ENCODE measurements at places on chromosomes 5 and 9.

DNA sequence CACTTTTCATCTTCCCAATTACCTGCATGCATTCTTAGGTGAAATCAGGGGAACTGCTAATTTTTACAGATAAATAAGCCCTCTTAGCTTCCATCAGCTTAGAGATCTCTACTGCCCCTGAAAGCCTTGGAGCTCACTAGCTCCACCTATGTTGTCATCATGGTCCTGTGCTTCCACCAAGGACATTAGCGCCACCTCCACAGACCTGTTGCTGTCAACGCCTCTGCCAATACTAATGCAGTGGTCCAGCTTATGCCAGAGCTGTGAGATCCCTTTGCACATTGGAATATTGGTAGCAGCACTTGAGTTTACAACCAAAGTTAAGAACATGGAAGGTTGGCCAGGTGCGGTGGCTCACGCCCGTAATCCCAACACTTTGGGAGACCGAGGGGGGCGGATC, 7.7 kb upstream of the SHISAL2B start:
- no peak for DNase-seq

GRCh38 chr9:72807765-72808445, 144.9 kb downstream of the ALDH1A1 start:
- peak; percentile 8 for DNase-seq

GRCh38 chr5:82351754-82352145, 73.6 kb upstream of the RPS23 start:
- DNase-seq, result peak; percentile 91

DNA sequence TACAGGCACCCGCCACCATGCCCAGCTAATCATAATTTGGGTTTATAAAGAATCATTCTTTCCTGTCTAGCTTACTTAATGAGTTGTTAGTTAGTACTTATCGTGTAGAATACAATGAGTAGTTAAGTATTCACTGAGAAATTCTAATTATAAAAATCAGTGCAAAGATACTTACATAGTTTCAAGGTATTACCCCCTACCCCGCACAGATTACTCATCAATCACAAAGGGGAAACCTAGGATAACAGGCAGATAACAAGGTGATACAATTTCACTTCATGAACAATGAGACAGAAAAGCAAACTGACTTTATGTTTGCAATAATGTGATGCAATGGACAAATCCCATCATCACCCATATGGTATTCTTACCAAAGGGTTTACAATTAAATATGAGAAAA, 109.6 kb downstream of the FAM174A start:
- DNase-seq, result no peak

GRCh38 chr9:101093620-101094019, 65.1 kb downstream of the PLPPR1 start:
- peak; percentile 49 for DNase-seq

All from fibroblast of pulmonary artery (primary cell).